Stimulated activated CD8-positive, alpha-beta memory T cell treated with anti-CD3 and anti-CD28 coated beads, Interleukin-2, amount 100 ng/mL, for 1 hour (primary cell): ENCODE measurements at places on chromosomes 7 and 10.

GRCh38 chr10:17673471-17674061 lies 29.6 kb downstream of the STAM start:
- no peak for DNase-seq

DNA sequence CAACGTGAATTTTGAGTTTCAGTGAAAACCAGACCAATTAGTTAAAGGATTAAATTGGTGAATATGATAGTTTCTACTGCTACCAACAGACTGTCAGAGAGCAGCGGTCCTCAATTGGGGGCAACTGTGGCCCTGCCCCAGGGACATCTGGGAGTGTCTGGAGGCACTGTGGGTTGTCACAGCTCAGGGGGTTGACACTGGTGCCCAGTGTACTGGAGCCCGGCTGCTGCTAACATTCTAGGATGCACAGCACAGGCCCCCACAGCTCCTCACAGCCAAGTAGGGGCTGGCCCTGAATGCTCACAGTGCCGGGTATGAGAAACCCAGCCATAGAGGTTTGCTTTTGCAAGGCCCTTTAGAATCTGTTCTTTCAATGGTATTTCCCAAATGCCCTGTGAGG lies 84.1 kb upstream of the CXCL12 start:
- DNase-seq = no peak

GRCh38 chr7:42743077-42743858 lies 168.6 kb downstream of the C7orf25 start:
- DNase-seq = no peak

GRCh38 chr7:136309407-136309806 lies 332.2 kb upstream of the MTPN start:
- no peak for DNase-seq

GRCh38 chr10:129323879-129324278 lies 143.2 kb upstream of the MGMT start:
- DNase-seq = no peak

GRCh38 chr10:119325131-119325530 lies 117.8 kb downstream of the GRK5 start:
- DNase-seq = no peak

GRCh38 chr7:51070151-51070550 lies 246.5 kb downstream of the COBL start:
- DNase-seq = no peak

- DNase-seq = no peak
Observed at GRCh38 chr7:108232076-108232475, 101.9 kb upstream of the LAMB4 start.

GRCh38 chr10:61397175-61397986 lies 55.8 kb downstream of the TMEM26 start:
- no peak for DNase-seq

- DNase-seq = no peak
Observed at GRCh38 chr7:30135301-30136116, 723 bp downstream of the MTURN start.

DNA sequence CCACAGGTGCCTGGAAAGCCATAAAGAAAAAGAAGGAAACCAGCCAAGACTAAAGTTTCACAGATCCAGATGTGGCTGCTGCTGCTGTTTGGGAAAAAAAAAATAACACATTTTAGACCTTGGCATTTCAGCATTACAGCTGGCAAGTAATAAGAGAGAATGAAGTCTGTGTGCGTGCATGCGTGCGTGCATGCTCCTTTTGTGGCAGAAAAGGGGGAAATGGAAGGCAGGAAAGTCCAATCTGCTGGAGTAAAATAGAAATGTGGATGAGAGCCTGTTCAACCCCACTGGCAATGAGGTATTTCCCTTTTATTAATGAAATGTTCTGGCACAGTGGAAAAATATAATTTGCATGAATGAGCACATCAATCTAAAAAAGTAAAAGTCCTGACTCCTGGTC lies 137.0 kb upstream of the SEMA3A start:
- no peak for DNase-seq

DNA sequence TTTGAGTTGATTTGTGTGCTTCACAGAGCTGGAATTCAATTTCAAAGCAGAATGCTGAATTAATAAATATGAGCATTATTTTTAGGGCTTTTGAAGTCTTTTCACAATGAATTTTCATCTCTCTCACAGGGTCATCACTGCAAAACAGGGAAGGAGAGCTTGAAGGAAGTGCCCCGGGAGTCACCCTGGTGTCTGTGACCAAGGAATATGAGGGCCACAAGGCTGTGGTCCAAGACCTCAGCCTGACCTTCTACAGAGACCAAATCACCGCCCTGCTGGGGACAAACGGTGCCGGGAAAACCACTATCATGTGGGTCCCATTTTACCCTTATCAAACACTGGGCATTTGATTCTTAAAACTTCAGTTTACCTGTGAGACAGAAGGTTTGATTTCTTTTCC lies 217.7 kb downstream of the ABCA13 start:
- DNase-seq = no peak

GRCh38 chr7:130877236-130877990 lies 143.4 kb upstream of the KLF14 start:
- DNase-seq = no peak

DNA sequence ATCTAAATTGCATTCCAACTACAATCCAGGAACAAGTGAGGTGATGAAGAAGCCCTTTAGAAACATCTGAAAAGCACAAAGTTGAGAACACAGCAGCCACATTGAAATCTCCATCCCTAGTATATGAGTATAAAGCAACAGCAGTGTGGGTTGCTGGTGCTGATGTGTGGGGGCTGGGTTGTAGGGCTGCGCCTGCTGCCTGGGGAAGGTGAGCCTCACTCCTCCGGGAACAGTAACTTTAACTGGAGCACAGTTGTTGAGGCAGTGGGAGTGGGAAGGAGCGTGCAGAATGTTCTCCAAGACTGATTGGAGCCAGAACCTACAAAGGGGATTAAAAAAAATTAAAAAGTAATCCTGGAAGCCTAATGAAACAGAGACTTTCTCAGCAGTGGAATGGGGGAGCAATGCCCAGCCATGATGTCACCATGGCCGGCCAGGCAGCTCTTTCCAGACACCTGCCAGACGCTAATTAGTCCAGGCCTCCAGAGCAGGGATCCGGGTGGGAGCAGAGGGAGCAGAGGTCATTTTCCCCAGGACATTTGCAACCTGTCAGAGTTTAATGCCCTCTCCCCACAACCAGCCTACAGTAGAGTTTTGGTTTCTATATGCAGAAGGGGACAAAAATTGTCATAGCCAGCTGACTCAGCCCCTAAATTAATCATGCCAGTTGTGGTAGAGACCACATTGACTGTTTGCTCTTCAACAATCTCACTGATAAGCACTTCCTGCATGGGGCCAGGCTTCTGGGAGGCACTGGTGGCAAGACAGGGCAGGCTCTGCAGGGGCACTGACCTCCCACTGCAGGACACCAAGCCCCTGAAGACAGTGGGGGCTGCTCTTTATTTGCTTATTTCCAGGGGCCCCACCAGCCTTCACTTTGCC lies 133.0 kb upstream of the ZNF32 start:
- DNase-seq = no peak

DNA sequence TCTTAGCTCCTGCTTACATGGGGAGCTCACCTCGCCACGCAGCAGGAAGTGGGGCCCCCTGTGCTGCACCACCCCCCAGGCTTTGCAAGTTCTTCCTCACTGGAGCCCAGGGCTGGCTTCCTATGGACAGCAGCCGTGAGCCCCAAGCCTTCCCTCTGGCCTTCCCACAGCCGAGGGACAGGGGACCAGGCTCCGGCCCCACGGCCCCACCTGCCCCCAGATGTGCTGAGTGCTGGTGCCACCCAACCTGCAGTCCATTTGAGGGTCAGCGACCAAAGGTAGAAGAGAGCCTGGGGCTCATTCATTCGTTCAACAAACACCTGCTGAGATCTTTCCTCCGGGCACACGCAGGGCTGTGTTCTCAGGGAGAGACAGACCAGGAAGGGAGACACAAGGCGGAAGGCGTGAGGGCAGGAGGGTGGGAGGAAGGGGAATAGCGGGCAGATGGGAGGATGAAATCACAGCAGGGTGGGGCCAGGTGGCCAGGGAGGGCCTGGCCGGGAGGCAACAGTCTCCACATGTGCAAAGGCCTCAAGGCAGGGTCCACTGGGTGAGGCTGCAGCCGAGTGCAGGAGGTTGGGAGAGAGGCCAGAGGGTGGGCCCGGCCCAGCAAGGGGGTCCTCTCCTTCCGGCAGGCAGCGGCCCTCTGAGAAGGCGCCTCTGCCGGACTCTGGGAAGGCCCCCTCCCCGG lies 100.1 kb downstream of the FOXL3 start:
- DNase-seq = no peak

DNA sequence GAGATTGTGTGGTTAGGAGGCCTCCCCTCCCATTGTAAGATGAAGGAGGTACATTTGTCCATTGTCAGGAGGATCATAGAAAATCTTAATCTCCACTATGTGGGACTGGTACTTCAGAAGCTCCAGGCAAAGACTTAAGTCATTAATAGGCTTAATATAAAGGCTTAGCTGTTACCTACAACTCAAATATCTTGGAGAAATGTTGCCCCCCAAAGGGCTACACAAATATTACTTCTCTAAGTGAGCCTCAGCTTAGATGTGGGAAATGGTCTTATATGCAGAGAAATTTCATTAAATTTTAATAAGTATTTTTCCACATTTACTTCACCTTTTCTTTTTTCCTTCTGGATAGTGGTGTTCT lies 27.2 kb downstream of the TAS2R41 start:
- DNase-seq = no peak

- no peak for DNase-seq
Observed at GRCh38 chr7:113217314-113217713, 99.0 kb upstream of the SMIM30 start.

- no peak for DNase-seq
Observed at GRCh38 chr10:123792248-123792978, 99.2 kb downstream of the CPXM2 start.

- DNase-seq = no peak
Observed at GRCh38 chr7:98456866-98457265, 56.0 kb upstream of the BAIAP2L1 start.

DNA sequence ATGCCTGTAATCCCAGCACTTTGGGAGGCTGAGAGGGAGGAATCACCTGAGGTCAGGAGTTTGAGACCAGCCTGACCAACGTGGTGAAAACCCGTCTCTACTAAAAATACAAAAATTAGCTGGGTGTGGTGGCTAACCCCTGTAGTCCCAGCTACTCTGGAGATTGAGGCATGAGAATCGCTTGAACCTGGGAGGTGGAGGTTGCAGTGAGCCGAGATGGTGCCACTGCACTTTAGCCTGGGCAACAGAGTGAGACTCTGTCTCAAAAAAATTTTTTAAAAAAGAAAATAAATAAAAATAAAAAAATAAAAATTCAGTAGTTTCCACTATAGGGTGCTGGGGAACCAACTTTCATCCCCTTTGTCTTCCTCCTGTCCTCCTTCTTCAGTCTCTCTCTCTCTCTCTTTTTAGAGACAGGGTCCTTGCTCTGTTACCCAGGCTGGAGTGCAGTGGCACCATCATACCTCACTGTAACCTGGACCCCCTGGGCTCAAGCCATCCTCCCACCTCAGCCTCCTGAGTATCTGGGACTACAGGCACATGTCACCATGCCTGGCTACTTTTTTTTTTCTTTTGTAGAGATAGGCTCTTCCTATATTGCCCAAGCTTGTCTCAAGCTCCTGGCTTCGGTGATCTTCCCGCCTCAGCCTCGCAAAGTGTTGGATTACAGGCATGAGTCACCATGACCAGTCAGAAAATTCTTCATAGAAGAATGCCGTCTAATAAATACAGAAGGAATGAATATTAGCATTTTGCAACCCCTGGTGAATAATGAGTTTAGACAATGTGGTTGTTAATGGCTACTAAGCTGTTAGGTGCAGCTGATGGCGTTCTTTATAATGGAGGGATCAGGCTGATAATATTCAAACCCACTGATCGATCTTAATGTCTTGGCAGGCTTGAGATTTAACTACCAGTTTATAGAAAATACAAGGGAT lies 20.6 kb downstream of the RBM20 start:
- no peak for DNase-seq

DNA sequence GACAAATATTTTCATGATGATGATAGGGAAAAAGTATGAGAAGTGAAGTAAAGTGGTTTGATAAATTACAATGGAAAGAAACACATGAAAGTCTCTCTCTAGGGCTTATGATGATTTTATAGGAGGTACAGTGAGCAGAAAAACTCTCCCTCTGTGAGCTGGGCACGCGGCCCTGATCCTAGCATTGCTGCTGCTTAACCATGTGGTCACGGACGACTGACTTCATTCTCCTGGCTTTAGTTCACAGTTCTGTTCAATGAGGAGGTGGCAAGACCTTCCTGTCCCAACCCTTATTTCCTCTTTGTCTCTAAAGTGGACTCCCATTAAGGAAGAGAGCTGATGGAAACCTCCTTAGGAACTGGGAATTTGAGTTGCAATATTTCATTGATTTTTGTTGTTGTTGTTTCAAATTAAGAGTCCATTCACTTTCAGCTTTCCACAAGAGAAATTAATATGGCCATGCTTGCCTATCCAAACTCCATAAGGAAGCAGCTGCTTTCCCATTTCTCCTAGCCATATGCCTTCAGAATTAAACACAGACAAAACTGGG lies 8.2 kb upstream of the PON3 start:
- DNase-seq = no peak

- DNase-seq = no peak
Observed at GRCh38 chr7:143256932-143257331, 6.3 kb upstream of the GSTK1 start.

GRCh38 chr7:148579366-148579765 lies 11.2 kb upstream of the C7orf33 start:
- DNase-seq = no peak

- no peak for DNase-seq
Observed at GRCh38 chr10:49744091-49744685, 17.9 kb downstream of the OGDHL start.

DNA sequence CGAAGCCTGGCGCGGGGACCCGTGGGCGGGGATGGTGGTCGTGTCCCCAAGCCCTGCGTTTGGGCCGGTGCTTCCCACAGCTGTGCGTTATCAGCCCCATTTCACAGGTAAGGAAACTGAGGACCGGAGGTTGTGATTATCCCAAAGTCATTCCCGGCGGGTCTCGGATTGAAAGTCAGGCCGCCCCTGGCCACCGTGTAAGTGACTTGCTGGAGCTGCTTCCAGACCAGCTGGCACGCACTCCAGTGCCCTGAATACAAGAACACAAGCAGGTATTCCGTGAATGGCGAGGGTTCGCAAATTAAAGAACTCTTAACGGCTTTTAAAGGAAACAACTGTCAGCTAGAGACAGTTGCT lies 675 bp upstream of the ATE1 start:
- no peak for DNase-seq

DNA sequence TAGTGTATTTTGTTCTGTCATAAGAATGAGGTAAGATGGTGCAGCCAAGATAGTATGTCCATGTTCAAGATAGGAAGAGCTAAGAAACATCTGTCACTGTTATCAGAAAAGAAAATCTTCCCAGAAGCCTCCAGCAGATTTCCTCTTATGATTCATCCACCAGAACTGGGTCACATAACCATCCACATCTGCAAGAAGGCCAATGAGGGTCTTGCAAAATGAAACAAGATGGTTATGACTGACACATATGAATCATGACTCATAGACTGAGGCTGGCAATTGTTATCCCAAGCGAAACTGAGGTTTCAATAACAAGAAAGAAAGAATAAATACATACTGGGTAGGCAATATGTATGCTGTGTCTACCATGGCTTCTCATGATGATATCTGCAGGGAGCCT lies 30.3 kb downstream of the CCNJ start:
- DNase-seq = no peak
